ENCODE measurements at places on chromosomes 12 and 14. TPM values are rescaled to one million over a fixed set of nuclear protein-coding genes. Genes with fewer than 3 reads are reported as not detected.

C3AR1 gene
- not detected for total RNA-seq

SLCO1A2 gene
- 0.07 TPM for total RNA-seq

KRT78 gene
- total RNA-seq = not detected

PIANP gene
- total RNA-seq = 0.87 TPM

BIN2 gene
- not detected for total RNA-seq

WNT5B gene
- 2.1 TPM for total RNA-seq

ESRRB gene
- 0.18 TPM for total RNA-seq

GPR162 gene
- total RNA-seq = 0.41 TPM

MIPOL1 gene
- 1.4 TPM for total RNA-seq

LRCOL1 gene
- not detected for total RNA-seq

RHEBL1 gene
- 6.3 TPM for total RNA-seq

OTUB2 gene
- 4.8 TPM for total RNA-seq

NANOG gene
- total RNA-seq = not detected

SPATS2 gene
- total RNA-seq = 40.8 TPM

RAP1B gene
- 176 TPM for total RNA-seq

KRT71 gene
- not detected for total RNA-seq

CLEC2A gene
- not detected for total RNA-seq

INHBC gene
- not detected for total RNA-seq

FERMT2 gene
- total RNA-seq = 39.7 TPM

SYCP3 gene
- total RNA-seq = not detected

IGF1 gene
- not detected for total RNA-seq
